Fibroblast of skin of left biceps (primary cell): ENCODE measurements at places on chromosomes 4 and X.
A peak's percentile ranks its signal among the peaks of the same experiment; 100 is the strongest.

DNA sequence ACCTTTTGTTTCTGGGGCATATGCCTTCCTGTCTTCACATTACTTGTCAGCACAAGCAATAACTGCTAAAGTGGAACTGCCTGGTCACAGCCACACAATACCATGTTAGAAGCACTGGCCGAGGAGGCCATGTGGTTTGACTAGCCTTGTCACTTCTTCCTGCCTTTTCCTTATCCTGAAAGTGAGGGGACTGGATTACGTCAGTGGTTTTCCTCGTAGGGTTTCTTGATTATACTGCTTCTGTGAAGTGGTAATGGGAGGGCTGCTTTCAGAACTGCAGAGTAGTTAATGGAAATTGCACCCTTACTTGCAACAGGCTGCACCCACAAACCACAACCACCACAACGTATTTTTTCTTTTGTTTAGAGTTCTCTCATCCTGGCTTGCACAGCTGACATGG, 26.6 kb downstream of the ZRSR2 start:
- no peak for DNase-seq

DNA sequence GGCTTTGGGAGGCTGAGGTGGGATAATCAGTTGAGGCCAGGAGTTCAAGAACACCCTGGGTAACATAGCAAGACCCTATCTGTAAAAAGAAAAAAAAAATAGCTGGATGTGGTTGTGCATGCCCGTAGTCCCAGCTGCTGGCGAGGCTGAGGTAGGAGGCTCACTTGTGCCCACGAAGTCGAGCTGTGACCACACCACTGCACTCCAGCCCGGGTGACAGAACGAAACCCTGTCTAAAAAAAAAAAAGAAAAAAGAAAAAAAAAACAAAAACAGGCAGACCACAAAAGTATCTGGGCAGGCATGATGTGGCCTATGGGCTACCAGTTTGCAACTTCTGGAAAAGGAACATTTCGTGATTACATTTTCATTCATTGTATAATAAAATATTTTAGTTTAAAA, 38.1 kb upstream of the RASGEF1B start:
- DNase-seq, result no peak

GRCh38 chr4:91268913-91269312, 1034.9 kb upstream of the GRID2 start:
- no peak for DNase-seq

- DNase-seq, result no peak
Measured at GRCh38 chr4:71009890-71010588, 16.6 kb downstream of the DCK start.

DNA sequence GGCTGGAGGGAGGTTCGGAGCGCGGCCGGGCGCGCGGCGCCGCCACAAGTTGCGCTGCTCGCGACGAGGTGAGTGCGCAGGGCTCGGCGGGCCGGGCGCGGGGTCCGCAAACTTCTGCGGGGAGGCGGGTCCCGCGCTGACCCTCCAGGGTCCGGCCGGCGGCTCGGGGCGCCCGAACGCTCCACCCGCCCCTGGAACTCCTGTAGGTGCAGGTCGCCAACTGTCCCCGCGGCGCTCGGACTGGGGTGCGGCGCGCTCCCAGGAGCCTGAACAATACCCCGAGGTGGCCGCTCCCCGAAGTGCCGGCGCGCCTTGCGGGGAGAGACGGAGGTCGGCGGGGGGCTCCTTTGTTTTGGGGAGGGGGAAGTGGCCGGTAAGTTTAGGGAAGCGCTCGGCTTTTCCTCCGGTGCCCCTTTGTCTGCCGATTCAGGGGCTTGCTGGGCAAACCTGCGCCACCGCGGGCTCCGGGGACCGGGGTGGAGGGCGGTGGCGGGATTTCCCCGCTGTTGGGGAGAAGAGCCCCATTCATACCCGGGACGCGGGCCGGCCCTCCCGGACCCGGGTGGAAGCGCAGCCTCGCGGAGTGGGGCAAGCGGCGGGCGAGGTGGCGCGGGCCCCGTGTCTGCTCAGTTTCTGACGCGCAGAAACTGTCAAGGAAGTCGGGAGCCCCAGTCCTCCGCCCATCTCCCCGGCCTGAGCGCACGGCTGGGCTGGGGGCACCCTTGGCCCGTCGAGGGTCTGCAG, 694 bp downstream of the TBL1X start:
- DNase-seq, result no peak

GRCh38 chr4:85707611-85708010, 232.7 kb downstream of the ARHGAP24 start:
- no peak for DNase-seq

DNA sequence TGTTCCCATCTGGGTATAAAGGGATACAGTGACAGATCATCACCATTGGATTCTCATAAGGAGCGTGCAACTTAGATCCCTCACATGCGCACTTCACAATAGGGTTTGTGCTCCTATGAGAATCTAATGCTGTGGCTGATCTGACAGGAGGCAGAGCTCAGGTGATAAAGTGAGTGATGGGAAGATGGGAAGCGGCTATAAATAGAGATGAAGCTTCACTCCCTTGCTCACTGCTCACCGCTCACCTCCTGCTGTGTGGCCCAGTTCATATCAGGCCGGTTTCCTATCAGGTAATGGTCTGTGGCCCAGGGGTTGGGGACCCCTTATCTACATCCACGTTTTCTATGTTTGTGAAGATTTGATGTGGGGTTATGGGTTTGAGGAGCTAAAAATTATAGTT, 43.7 kb downstream of the FAT4 start:
- DNase-seq, result no peak

DNA sequence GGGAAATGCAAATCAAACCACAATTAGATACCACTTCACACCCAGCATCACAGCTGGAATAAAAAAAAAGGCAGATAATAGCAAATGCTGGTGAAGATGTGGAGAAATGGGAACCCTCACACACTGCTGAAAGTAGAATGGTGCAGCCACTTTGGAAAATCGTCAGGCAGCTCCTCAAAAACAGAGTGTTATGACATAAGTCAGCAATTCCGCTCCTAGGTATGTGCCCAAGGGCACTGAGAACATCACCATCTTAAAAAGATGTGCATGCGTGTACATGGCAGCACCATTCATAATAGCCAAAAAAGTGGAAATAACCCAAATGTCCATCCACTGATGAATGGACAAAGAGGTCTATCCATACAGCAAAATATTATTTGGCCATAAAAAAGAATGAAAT, 28.0 kb downstream of the HMX1 start:
- no peak for DNase-seq

GRCh38 chr4:183182873-183183725, 84.0 kb downstream of the WWC2 start:
- DNase-seq, result peak; percentile 64

- no peak for DNase-seq
Measured at GRCh38 chrX:118698516-118699170, 28.8 kb upstream of the IL13RA1 start.

GRCh38 chrX:155263854-155264628, at the start of gene RAB39B:
RAB39B (minus strand) TSS chrX:155264491; CDS start chrX:155264288, 203 bp downstream.
- peak; percentile 20 for DNase-seq

DNA sequence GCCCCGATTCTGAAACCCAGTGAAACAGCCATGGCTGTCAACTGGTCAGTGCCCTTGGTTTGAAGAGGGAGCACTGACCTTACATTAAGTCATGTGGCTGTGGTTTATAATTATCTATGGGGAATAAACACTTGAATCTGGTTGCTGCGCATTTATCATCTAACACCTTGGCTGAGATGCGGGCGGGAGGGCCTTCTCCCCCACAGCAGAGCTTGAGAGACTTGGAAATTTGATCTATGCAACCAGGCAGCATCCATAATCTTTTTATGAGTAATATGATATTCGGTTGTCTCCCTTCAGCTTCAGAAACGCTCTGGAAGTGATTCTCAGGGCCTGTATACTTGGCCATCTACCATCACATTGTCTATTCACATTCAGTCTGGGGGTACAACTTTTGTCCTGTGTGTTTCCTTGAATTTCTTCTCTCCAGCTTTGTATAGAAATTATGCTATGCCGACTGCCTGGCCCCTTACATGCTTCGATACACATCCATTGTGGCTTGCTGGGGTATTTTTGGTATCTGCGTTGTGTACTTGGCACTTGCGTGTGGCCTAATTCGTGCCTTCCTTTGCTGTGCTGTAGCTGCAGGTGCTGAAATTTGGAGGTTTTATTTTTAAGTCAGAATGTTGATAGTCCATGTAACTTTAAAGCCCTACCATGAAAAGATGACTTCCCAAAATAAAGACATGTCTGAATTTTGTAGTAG, 321.6 kb downstream of the ARHGAP10 start:
- DNase-seq, result no peak

GRCh38 chrX:12984603-12985319, 9.9 kb downstream of the TMSB4X start:
- peak; percentile 78 for DNase-seq

- DNase-seq, result no peak
Measured at GRCh38 chrX:10620121-10620699, at the start of gene MID1. MID1 (minus strand) TSS chrX:10620585; CDS start chrX:10567547, 53,038 bp downstream.
